ENCODE measurements at places on chromosomes 4 and X. TPM values are rescaled to one million over a fixed set of nuclear protein-coding genes. Genes with fewer than 3 reads are reported as not detected.

Gene RNF150
- 33.1 TPM for total RNA-seq

Gene CPE
- 105 TPM for total RNA-seq

DNA sequence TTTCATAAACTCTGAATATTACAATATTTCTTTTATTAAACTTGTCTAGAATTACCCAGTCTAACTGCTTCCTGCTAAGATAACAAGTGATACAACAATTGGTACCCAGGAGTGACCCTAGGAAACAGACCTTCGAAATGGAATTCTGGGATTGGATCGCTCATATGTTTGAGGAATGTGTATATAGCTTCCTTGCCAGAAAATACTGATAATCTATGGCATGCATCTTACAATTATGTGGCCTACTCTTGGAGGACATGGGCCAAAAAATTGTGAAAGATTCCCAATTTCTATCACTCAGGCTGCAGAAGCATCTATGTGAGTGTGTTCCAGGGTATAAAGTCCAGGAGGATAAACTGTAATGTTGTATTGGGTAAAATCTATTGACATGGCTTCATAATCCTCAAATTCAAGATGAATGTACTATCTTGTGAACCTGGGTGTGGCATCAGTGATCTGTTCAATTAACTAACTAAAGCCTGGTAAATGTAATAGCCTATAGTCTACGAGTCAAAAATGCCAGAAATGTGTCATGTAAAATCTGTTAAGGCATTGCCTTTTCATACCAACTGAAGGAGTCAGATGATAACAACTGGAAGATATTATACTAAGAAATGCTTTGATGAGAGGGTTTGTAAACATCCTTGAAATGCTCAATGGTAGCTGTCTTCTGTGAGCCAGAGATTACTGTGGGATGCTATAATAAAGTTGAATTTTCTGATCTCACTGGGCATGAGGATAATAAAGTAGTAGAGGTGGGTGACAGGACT is 1499.3 kb downstream of the PCDH7 start:
- DNase-seq = no peak

DNA sequence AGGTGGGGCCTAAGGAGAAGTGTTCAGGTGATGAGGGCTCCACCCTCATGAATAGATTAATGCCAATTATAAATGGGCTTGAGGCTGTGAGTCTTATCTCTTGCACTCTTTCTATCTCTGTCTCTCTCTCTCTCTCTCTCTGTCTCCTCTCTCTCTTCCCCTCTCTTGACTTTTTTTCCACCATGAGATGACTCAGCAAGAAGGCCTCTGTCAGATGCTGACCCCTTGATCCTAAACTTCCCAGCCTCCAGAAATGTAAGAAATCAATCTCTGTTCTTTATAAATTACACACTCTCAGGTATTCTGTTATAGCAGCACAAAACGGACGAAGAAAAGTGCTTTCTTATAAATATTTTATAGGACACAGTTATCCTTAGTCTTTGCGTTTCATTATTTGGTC is 184.9 kb upstream of the PCDH7 start:
- DNase-seq = no peak

Gene P2RY10
- not detected for total RNA-seq

Gene EPHA5
- total RNA-seq = 0.42 TPM

All from esophagus muscularis mucosa (tissue), 4 donors.